H9 (cell line): ENCODE measurements at places on chromosomes 1 and 21. TPM values are rescaled to one million over a fixed set of nuclear protein-coding genes. Genes with fewer than 3 reads are reported as not detected.
A peak's percentile ranks its signal among the peaks of the same experiment; 100 is the strongest.

MANEAL gene
- total RNA-seq: 22.7 and 24.2 TPM in 2 replicates

BRINP3 gene
- not detected in 2 replicates for total RNA-seq

FCRL5 gene
- total RNA-seq: 0.98 and 1.1 TPM in 2 replicates

GRCh38 chr1:15432324-15432723, 5.9 kb upstream of the CTRC start:
- H3K27me3 ChIP-seq: no peaks in the 10 kb centered on the region
- peaks cover 4% of the 10 kb centered on the region for H3K36me3 ChIP-seq
- H3K27ac ChIP-seq: no peak overlapping the region
- DNase-seq: no peak
- no peak overlapping the region for H3K4me3 ChIP-seq

DNA sequence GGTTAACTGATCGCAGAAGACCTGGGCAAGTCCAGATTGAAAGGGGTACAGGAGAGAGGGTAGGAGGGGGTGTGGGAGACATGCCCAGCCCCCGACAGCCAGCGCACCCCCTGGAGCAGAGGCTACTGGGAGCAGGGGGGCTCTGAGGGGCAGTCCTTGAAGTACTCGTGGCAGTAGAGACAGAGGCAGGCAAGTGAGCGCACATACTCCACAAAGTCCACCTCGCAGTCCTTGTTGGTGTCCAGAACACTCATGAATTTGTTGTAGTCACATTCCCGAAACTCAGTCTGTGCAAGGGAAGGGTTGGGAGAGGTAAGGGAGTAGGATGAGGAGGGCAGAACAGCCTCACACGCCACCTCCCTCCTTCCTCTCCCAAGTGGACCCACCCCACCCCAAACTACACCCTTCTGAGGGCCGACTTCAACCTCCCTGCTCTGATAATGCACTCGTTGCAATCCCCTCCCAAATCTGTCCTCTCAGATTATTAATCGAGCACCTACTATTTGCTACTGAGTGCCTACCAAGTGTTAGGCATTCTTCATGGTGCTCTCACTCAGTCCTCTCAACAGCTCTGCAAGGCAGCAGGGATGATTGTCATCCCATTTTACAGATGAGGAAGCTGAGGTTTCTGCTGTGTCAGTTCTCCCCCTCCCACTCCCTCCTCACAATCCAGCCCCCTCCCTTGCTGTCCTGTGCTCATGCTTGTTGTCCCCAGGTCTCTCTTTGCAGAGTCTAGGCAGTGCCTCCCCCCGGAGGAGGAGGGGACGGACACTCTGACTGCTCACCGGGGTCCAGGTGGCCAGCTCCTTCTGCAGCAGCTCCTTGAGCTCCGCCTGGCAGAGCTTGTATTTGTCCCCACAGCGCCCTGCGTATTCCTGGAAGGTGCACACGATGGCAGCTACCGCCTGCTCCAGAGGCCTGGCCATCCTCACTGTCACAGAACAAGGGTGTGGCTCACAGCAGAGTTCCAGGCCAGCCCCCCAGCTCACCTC, 1.2 kb downstream of the S100A3 start:
- DNase-seq: peak; percentile 28
- no peak overlapping the region for H3K27ac ChIP-seq
- no peak overlapping the region for H3K4me3 ChIP-seq

- H3K36me3 ChIP-seq: no peaks in the 10 kb centered on the region
- no peaks in the 10 kb centered on the region for H3K4me1 ChIP-seq
- H3K27me3 ChIP-seq: no peaks in the 10 kb centered on the region
These were observed 12.2 kb upstream of the AXDND1 start for GRCh38 chr1:179353546-179353945.
